Bronchial smooth muscle cell (primary cell): ENCODE measurements at places on chromosomes 5 and 9. TPM values are rescaled to one million over a fixed set of nuclear protein-coding genes. Genes with fewer than 3 reads are reported as not detected.

The EQTN gene
- total RNA-seq, result not detected in 2 replicates

The ALDH7A1 gene
- 52.8 and 59.6 TPM in 2 replicates for total RNA-seq

The ENHO gene
- 0.16 and 0.26 TPM in 2 replicates for total RNA-seq

The AIF1L gene
- 0.16 and 6.8 TPM in 2 replicates for total RNA-seq

The EEIG1 gene
- 7.1 and 14.7 TPM in 2 replicates for total RNA-seq

The DIMT1 gene
- 14.9 and 17.5 TPM in 2 replicates for total RNA-seq

The TMEM174 gene
- not detected in 2 replicates for total RNA-seq

The FLT4 gene
- 0.09 and 0.16 TPM in 2 replicates for total RNA-seq

The ANKDD1B gene
- total RNA-seq, result 0.95 and 1.3 TPM in 2 replicates

The KCNMB1 gene
- not detected in 2 replicates for total RNA-seq

The IL3 gene
- total RNA-seq, result not detected in 2 replicates

The SOHLH1 gene
- total RNA-seq, result not detected in 2 replicates

The CYLC2 gene
- total RNA-seq, result not detected in 2 replicates

The PCDHB6 gene
- 0.16 and 0.17 TPM in 2 replicates for total RNA-seq

The SPATA31D4 gene
- total RNA-seq, result not detected in 2 replicates

The TSLP gene
- 2.5 and 15.9 TPM in 2 replicates for total RNA-seq

The ZBTB34 gene
- total RNA-seq, result 4.1 and 5.8 TPM in 2 replicates

The CARD19 gene
- 40.0 and 60.1 TPM in 2 replicates for total RNA-seq

The MELK gene
- total RNA-seq, result 3.5 and 6.5 TPM in 2 replicates
